ENCODE measurements at places on chromosomes 5 and 9.

DNA sequence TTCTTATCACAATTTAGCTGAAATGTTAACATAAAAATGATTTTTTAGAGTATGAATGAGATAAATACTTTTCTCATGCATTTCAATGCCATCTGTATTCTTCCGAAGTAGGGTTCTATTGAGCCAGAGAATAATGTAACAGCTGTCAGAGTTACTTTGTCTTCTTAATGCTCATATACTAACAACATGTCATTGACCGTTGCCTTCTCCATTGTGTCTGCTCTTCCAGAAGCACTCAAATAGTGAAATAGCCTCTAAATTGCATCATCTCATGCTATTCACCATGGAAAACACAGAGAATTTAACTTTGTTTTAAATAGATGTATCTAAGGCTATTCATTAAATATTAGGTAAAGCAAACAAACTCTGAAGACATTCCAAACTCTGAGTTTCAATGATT lies 1875.9 kb upstream of the CDH9 start:
- DNase-seq, result no peak

DNA sequence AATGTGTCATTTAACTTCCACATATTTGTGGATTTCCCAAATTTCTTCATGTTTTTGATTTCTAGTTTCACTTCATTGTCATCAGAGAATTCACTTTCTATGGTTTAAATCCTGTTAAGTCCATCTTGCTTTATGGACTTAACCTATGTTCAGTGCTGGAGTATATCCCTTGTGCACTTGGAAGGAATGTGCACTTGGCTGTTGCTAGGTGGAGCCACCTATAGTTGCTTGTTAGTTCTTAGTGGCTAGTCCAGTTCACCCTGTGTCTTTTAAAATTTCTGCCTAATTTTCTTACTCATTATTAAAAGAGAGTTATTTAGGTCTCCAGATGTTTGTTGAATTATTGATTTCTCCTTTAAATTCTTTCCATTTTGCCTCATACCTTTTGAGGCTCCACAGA lies 1472.5 kb upstream of the CDH6 start:
- DNase-seq, result no peak

DNA sequence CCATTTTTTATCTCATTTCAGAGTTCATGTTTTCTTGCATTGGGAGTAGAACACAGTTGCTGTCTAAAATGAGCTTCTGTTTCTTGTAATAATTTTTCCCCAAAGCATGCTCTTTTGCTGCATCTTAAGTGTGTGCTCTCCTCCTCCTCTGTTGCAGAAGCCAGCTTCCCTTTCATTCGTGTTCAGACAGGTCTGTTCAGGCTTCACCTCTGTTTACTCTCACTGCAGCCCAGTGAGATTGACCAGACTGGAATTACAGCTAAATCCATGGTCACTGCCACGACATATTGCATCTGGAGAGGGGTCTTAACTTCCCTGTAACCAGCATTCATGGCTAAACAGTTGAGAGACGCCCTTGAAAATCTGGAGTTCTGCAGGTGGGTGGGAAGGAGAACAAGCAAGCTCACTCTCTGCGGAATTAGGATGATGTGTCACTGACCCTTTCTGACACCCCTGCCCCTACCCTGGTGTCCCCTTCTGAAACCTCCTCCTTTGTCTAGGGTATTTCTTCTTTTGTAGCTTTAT lies 223.2 kb downstream of the FSTL4 start:
- DNase-seq, result no peak

DNA sequence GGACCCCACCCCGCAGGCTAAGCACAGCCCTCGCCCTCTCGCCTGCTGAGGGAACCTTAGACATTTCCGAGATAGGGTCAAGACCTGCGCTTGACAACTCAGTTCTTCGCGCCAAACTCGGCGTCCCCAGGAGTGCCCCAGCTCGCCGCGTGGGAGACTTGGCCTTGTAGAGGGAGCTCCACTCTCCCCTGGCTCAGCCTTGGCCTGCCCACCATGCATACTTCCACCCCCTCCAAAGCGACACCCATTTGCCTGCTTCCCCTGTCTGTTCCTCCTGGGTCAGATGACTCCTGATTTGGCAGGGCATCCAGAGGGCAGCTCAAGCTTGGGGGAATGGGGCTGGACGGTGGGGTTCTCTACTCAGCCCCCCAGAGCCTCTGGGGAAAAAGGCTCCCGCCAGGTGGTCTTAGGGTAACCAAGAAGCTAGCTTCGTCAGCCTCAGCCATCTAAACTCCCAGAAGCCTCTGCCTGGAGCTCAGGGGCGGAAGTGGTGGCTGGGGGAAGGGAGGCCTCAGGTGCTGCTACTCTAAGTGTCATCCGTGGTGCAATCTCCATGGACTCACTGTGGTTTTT lies 560 bp downstream of the DOCK2 start:
- no peak for DNase-seq

DNA sequence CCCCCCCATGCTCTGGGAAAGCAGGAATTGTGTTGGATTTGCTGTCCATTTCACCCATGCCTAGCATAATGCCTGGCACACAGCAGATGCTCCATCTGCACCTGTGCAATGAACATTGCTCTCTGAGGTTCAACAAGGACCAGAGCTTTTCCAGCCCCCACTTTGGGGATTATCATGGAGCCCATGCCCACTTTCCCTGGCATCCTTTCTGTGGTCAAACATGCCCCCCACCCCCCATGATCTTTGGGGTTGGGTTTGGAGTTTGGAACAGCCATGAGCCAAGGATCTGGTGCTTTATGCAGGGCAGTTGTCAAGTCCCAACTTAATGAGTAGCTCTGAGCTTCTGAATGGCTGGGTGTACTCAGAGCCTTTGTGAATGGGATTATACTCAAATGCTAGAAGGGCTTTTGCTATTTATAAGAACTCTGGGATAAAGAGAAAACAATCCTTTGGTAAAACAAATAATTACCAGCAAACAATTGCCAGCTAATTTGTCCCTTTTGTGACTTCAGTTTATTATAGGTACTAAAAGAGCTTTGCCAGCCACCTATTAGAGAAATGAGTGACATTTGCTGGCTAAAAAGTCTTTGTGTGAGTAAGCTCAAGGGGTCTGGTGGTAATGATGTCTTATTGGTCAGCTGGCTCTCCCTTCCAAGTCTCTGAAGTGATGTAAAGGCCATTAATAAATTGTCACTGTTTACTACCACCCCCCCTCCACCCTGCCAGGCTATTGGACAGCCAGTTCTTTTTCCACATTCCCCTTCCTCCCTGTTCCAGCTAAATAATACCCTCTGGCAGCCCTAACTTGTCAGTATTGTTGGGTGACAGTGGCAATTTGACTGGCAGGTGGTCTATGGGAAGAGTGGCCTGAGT lies 182.3 kb downstream of the MACROH2A1 start:
- DNase-seq, result no peak

DNA sequence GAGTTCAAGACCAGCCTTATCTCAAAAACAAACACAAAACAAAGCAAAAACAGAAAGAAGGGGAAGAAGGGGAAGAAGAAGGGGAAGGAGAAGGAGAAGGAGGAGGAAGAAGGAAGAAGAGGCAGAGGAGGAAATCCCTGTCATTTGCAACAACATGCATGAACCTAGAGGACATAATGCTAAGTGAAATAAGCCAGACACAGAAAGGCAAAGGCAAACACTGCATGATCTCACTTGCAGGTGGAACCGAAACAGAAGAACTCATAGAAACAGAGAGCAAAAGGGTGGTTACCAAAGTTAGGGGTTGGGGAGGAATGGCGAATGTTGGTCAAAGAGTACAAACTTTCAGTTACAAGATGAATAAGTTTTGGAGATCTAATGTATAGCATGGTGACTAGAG lies 135.4 kb downstream of the UGCG start:
- DNase-seq, result no peak

- no peak for DNase-seq
Measured at GRCh38 chr5:1371218-1371971, 26.5 kb upstream of the CLPTM1L start.

- DNase-seq, result no peak
Measured at GRCh38 chr9:104694218-104694617, at the start of gene OR13D1. TSS of gene OR13D1 (plus strand) at chr9:104694518. CDS start at chr9:104694518, 0 bp downstream.

- no peak for DNase-seq
Measured at GRCh38 chr5:68499987-68500386, 284.4 kb downstream of the PIK3R1 start.

GRCh38 chr5:145661737-145662485 lies 173.2 kb downstream of the PRELID2 start:
- DNase-seq, result no peak

DNA sequence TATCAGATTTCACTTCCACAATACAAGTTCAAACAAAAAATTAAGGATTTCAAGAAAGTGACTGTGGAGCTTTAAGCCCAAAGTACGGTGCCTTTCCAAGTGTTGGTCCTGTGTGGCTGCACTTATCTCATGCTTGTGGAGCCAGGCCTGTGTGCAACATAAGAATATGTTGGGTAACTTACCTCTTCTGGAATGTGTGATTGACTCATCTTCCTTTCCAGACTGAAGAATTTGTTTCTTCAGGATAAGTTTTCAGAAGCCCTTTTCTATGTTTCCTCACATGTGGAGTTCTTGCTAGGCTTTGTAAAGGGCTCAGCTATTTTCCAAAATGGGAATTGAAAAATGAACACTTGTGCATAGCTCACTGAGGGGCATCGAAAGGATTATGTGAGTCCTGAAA lies 485.1 kb upstream of the PAPPA start:
- no peak for DNase-seq
